Psoas muscle (tissue), 8 donors: ENCODE measurements at places on chromosomes 4 and X. TPM values are rescaled to one million over a fixed set of nuclear protein-coding genes. Genes with fewer than 3 reads are reported as not detected.

- no peaks in the 10 kb centered on the region for H3K36me3 ChIP-seq
- H3K4me1 ChIP-seq, result no peaks in the 10 kb centered on the region
- no peak overlapping the region for H3K4me3 ChIP-seq
- no peaks in the 10 kb centered on the region for H3K27me3 ChIP-seq
- no peak overlapping the region for H3K27ac ChIP-seq
These were observed 29.1 kb upstream of the RAB9B start for GRCh38 chrX:103861200-103861599.

DNA sequence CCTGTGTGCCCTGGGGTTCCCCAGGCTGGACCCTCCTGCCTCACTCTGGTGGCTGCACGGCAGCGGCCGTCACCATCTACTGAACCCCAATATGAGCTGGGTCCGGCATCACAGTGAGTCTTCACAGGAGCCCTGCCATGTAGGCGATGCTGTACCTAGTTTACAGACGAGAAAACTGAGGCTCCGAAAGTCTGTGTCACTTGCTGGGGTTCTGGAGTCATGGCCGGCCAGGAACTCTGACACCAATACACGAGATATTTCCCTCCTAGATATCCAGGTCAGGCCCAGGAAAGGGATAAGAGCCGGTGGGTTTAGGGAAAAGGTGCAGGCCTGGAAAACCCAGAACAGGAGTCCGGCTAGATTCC lies 74.4 kb downstream of the HTRA3 start:
- no peak for DNase-seq
- H3K36me3 ChIP-seq, result no peaks in the 10 kb centered on the region
- no peak overlapping the region for H3K4me3 ChIP-seq
- peaks cover 19% of the 10 kb centered on the region for H3K4me1 ChIP-seq
- peak overlapping the region; percentile 16 for H3K27ac ChIP-seq
- no peaks in the 10 kb centered on the region for H3K27me3 ChIP-seq

GRCh38 chrX:126994032-126994600 lies 174.6 kb downstream of the PRR32 start:
- H3K4me1 ChIP-seq, result no peaks in the 10 kb centered on the region
- no peaks in the 10 kb centered on the region for H3K36me3 ChIP-seq
- no peaks in the 10 kb centered on the region for H3K27me3 ChIP-seq

DNA sequence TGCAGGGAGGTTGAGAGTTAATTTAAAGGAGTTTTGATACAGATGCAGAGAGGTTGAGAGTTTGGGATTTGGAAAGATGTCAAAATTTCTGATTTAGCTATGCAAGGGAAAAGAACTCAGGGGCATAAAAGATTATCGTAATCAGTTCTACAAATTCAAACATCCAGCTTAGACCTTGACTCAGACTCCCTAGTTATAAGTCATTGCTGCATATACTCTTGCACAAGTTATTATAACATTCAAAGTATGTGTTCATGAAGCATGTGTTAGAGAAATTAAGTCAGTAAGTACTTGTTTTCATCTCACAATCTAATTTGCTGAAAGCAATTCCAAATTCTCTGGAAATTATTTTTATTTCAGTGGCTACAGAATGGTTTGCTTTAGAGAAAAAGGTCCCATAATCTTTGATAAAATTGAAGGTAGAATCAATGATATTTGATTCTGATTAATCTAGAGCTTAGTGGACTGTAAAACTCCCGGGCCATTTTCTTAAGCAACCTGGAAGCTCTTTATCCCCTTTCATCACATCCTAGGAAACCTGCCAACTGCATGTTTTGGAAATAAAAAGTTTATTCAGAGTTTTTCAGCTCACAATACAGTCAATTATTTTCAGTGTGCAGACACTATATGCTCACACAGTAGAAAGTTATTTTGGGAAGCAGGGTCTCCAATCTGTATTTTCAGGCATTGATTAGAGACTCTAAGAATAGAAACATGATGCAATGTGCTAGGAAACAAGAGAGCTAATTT lies 132.9 kb upstream of the SPANXC start:
- no peaks in the 10 kb centered on the region for H3K4me1 ChIP-seq
- H3K36me3 ChIP-seq, result no peaks in the 10 kb centered on the region

DNA sequence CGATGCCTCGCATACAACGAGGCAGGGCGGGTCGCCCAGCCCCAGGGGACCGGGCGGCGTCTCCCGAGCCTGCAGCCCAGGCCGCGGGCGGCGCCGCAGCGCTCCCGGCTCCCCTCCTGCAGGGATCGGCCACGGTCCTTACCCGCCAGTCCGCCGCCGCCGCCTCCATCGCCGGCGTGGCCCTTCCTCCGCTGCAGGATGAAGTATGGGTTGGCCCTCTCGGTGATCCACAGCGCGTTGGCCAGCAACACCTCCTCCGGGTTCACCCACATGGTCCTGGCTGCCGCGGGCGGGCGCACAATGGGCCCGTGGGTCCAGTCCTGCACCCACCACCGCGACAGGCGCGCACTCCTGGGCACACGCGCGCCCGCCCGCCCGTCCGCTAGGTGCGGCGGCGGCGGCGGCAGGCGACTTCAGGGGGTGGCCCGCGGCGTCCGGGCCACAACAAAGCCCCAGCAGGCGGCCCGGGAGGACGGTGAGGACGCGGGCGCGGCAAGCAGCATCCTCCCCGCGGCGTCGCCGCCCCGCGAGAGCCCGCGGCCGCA lies 339 bp downstream of the TBC1D9 start:
- H3K36me3 ChIP-seq, result no peaks in the 10 kb centered on the region
- H3K4me3 ChIP-seq, result peak overlapping the region; percentile 87
- peaks cover 3% of the 10 kb centered on the region for H3K4me1 ChIP-seq
- peaks cover 32% of the 10 kb centered on the region for H3K27me3 ChIP-seq

GRCh38 chrX:64093761-64094160 lies 111.7 kb downstream of the AMER1 start:
- H3K27ac ChIP-seq, result no peak overlapping the region
- no peaks in the 10 kb centered on the region for H3K36me3 ChIP-seq
- no peak for DNase-seq

DNA sequence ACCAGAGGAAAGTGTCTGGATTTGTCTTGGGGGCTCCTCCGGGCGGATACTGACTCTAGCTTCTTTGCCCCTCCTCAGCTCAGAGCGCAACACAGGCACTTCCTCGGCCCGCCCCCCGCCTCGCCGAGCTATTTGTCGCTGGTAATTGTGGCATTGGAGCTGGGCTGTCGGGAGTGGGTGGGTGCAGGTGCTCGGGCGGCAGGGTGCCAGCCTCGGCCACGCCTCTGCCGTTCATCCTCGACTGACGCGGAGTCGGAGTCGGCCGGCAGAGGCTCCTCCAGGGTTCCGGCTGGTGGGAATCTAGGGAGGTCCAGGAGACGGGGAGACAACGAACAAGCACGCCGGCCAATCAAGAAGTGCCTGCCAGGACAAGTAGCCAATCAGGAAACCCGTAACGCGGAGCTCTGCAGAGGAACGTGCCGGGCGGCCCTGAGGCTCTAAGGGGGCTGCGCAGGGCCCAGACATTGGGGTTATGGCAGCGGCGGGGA lies 3.9 kb upstream of the SYN1 start:
- H3K27ac ChIP-seq, result no peak overlapping the region
- H3K27me3 ChIP-seq, result no peaks in the 10 kb centered on the region
- no peaks in the 10 kb centered on the region for H3K36me3 ChIP-seq
- no peak for DNase-seq

DNA sequence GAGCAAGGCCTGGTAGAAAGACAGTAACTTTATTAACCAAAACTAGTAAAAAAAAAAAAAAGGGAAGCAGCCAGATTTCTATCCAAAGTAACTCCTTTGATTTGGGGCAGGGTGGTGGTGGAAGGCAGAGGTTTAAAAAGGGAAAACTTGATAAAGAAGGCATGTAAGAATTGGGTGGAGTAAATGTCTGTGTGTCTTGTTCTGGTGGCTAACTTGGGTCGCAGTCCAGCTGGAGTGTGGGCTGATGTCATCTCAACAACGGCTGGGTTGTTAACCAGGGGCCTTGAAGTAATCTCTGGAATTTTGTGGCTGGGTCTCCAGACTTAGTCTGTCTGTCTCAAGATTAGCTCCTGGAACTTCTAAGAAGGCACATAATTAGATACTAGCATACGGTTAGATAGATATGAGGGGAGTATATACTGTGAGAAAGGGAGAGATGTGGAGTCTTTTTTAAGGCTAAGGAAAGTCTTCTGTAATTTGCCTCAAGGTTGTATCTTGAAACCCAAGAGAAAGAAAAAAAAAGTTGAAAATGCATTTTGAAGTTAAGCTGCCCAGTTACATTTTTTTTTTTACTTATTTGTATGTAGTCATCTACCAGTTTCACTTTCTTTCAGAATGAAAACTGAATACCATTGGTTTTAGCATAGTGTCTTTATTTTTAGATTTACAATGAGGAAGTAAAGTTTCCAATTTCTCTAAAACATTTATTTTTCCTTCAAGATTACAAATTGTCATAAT lies 48.3 kb downstream of the MTHFD2L start:
- no peak for DNase-seq
- no peak overlapping the region for H3K4me3 ChIP-seq
- no peaks in the 10 kb centered on the region for H3K36me3 ChIP-seq
- no peaks in the 10 kb centered on the region for H3K27me3 ChIP-seq
- no peaks in the 10 kb centered on the region for H3K4me1 ChIP-seq

- no peaks in the 10 kb centered on the region for H3K27me3 ChIP-seq
- no peak overlapping the region for H3K4me3 ChIP-seq
- no peaks in the 10 kb centered on the region for H3K36me3 ChIP-seq
- H3K4me1 ChIP-seq, result peaks cover 6% of the 10 kb centered on the region
These were observed 78.5 kb downstream of the HTRA3 start for GRCh38 chr4:8348071-8348470.

DNA sequence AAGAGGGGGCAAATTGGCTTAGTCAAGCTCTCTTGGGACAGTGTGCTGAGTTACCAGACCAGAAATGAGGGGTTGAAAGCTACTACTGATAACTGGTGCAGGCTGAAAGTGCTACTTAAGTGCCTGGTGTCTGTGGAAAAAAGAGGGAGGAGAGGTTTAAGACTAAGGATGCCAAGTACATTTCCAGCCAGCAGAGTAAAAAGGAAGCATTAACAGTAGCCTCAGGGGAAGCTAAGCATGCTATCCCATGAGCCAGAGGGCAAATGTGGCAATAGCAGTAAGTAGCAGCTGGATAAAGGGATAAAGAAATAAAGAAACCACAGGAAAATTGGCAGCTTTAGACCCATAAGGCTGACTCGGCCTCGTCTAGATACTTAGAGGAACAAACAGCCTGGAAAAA lies 196.3 kb upstream of the MAB21L2 start:
- no peak for DNase-seq
- no peaks in the 10 kb centered on the region for H3K4me1 ChIP-seq
- no peaks in the 10 kb centered on the region for H3K27me3 ChIP-seq
- no peak overlapping the region for H3K27ac ChIP-seq
- H3K36me3 ChIP-seq, result no peaks in the 10 kb centered on the region

GRCh38 chr4:184727430-184727829 lies 6.5 kb downstream of the CENPU start:
- H3K4me1 ChIP-seq, result no peaks in the 10 kb centered on the region
- H3K36me3 ChIP-seq, result no peaks in the 10 kb centered on the region
- DNase-seq, result no peak
- no peaks in the 10 kb centered on the region for H3K27me3 ChIP-seq
- H3K4me3 ChIP-seq, result no peak overlapping the region

DNA sequence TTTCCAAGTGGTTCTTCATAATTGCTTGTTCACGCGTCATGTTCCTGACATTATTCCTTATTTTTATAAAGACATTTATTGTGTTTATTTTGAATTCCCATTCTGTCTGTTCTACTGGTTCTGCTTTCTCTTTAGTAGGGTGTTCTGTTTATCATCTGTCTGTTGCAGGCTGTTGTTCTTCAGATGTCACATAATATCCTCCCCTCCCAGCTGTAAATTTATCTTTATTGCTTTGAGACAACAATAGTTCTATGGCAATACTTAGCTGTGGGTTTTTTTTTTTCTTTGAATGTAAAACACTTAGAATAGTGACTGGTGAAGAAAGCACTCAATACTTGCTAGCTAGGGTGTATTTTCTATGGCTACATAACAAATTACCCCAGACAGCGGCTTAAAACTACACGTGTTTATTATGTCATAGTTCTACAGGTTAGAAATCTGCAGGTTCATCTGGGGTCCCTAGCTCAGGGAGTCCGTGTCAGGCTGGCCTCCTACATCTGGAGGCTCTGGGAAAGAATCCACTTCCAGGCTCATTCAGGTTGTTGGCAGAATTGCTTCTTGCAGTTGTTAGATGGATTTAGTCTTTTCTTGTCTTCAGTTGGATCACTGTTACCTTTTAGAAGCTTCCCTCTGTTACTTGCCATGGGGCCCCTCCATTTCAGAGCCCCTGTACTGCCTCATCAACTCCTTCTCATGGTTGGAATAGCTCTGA lies 63.4 kb upstream of the ENPEP start:
- no peaks in the 10 kb centered on the region for H3K4me1 ChIP-seq
- no peaks in the 10 kb centered on the region for H3K27me3 ChIP-seq
- no peaks in the 10 kb centered on the region for H3K36me3 ChIP-seq
- H3K27ac ChIP-seq, result no peak overlapping the region

DNA sequence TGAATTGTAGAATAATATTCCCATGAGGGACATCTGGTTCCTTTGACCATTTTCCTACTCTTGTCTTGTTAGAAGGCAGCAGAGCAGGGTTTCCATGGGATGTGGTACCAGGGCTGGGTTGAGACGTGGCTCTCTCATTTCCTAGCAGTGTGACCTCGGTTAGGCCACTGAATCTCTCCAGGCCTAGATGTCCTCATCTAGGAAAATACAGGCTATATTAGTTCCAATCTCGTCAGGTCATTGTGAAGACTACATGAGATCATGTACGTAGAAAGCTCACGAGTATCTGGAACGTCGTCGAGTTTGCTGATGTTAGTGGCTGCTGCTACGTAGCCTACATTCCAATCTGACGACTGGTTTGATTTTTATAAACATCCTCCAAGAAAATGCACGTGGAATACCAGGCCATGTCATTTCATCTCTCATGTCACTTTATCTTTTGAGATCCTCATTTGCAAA lies 278.2 kb upstream of the GATB start:
- H3K27ac ChIP-seq, result peak overlapping the region; percentile 82
- no peak for DNase-seq
- no peaks in the 10 kb centered on the region for H3K36me3 ChIP-seq
- H3K4me1 ChIP-seq, result peaks cover 14% of the 10 kb centered on the region

DNA sequence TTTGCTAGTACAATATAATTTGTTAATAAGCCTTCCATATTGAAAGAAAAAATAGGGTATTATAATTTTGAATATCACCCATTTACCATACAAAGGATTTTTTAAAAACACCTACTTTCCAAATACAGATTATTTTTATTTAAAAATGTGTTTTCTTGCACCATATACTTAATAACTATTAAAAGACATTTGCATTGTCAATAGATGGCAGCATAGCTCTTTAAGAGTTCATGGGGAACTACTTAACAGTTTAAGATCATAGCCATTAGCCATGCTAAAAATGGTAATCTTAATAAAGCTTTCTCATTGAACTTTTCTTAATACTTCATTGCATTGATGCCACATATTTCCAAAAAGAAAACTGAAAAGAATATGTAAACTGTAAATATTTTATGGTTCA lies 1995.9 kb downstream of the C4orf33 start:
- no peaks in the 10 kb centered on the region for H3K27me3 ChIP-seq
- no peak overlapping the region for H3K4me3 ChIP-seq
- no peaks in the 10 kb centered on the region for H3K4me1 ChIP-seq
- no peak for DNase-seq
- no peaks in the 10 kb centered on the region for H3K36me3 ChIP-seq

TRPC3 gene
- 0.11 TPM for total RNA-seq

MAGEA10 gene
- total RNA-seq, result not detected

AKAP14 gene
- total RNA-seq, result not detected

RPS6KA6 gene
- 0.10 TPM for total RNA-seq

SCOC gene
- total RNA-seq, result 23.9 TPM
